ENCODE measurements at places on chromosomes 5 and 9. TPM values are rescaled to one million over a fixed set of nuclear protein-coding genes. Genes with fewer than 3 reads are reported as not detected.
A peak's percentile ranks its signal among the peaks of the same experiment; 100 is the strongest.

PCDHGC3 gene
- total RNA-seq = 5.5 TPM

GFI1B gene
- total RNA-seq = 0.61 TPM

DNA sequence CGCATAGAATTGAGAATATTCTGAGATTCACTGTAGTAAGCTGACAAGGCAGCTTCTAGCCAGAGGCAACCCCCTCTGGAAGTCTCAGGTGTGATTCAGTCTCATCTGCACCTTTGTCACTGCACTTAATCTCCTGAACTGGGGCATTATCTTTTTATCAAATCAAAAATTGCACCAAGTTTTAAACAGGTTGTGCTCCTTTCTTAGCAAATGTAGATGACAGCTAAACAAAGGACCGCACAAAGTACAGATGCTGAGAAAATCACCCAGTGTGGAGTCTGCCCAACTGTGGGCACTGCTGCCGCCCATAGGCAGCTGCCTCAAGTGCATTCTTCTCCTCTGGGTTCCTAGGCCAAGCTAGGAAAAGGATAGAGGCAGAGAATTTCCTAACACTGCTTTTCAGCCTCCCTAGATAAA lies 51.1 kb downstream of the STARD4 start:
- no peak overlapping the region for H3K4me3 ChIP-seq
- H3K4me1 ChIP-seq = no peaks in the 10 kb centered on the region
- peak; percentile 17 for DNase-seq
- H3K27me3 ChIP-seq = no peaks in the 10 kb centered on the region
- H3K36me3 ChIP-seq = peaks cover 13% of the 10 kb centered on the region

SOHLH1 gene
- total RNA-seq = not detected

Measured in thymus (tissue), 14 donors.